ENCODE measurements at places on chromosomes 6 and 20. TPM values are rescaled to one million over a fixed set of nuclear protein-coding genes. Genes with fewer than 3 reads are reported as not detected.

DNA sequence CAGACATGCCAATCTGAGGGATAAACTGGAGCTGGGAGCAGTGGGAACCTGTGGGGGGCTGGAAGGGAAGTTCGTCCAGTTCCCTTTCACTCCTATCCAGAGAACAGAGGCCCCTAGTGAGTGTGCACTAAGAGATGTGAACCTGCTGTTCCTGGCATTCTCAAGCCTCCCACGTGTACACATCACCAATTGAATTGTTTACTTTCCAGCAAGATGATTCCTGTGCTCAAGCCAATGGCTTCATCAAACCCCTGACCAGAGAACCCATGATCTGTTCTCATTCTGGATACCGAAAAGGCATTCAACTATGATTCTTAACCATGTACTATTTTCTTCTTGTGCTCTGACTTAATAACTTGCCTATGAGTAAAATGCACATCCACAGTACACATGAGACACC is 10.2 kb upstream of the SLC22A3 start:
- DNase-seq, result no peak

DNA sequence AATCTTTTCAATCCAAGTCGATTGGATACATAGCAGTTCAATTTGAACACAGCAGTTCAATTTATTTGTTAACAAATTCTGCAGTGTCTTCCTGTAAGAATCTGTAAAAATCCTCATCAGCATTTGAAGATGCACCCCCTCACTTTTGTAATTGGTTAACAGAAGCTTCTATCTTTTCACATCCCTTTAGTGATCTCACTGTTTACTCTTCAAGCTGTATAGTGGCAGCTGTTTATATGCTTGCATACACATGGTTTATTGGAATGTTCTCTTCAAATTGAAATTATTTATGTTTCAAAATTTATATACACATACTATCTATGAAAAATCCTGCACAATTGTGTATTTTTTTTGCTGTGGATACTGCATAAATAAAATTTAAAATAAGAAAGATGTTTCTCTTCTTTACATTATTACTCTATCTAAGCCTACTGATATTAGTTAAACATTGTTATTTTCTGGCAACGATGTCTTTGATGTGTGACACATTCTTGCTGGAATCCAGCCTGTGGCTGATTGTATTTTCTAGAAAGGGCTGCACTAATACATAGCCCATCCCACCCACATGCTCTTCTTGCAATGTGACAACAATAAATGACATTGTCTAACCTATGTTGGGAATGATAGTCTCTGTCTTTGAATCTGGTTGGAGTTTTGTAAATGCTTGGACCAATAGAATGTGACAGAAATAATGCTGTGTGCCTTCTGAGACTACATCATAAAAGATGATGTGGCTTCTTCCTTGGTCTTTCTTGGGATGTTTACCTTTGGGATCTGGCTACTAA is 573.0 kb downstream of the CD109 start:
- DNase-seq, result no peak

The MEI4 gene
- not detected for total RNA-seq

DNA sequence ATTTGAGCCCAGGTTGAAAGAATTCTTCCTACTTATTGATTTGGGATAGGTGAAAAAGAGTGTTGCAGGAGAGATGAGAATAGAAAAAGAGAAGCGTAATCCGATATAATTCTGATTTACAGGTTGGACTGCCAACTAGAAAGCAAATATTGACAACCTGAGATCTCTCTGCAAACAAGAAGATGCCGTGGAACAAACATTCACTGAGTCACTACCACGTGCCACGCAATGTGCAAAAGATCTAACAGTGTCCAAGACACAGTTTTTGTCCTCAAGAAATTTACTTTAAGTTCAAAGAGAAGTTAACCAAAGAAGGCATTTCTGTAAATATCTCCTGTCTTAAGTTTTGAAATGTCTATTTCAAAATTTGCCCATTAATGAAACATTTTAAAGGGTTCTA is 578.0 kb upstream of the ARID1B start:
- no peak for DNase-seq

The PFDN4 gene
- 200 TPM for total RNA-seq
